ENCODE measurements at places on chromosomes 5 and 9. TPM values are rescaled to one million over a fixed set of nuclear protein-coding genes. Genes with fewer than 3 reads are reported as not detected.

DNA sequence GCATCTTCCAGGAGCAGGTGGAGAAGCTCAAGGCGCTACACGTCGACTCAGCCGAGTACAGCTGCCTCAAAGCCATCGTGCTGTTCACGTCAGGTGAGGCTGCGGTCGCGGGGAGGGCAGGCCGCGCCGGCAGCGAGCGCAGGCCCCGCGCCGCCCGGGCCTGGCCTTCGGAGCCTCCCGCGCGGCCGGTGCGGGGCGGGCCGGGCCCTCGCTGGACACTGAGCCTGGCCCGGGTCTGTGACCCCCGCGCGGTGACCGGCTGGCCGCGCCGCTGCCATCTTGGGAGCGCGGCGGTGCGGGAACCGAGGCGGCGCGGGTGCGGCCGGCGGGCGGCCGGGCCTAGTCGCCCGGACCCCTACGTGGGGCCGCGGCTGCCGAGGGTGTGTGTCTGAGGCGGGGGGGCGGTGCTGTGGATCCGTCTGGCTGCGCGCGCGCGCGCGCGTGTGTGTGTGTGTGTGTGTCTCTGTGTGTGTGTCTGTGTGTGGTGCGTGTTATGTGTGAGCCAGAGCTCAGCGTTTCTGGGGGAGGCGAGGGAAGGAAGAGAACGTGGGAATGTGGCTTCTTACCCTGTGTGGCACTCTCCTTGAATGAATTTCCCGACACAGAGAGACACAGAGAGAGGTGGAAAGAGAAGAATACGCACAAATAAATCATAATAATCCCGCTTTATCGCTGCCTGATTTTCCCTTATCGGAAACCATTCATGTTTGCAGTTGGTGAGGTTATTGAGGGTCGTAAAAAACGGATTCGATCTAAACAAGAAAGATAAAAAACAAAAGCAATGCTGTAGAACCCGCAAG lies 5.5 kb downstream of the NR2F1 start:
- no peak for DNase-seq

The ENG gene
- total RNA-seq: 18.4 TPM

GRCh38 chr5:178108446-178108845 lies 4.9 kb upstream of the N4BP3 start:
- DNase-seq: no peak

The ERMP1 gene
- 32.3 TPM for total RNA-seq

The MLLT3 gene
- total RNA-seq: 56.4 TPM

The CCL27 gene
- not detected for total RNA-seq

- DNase-seq: peak; percentile 88
Measured at GRCh38 chr9:136901516-136902258, 15.4 kb downstream of the TRAF2 start.

Measured in activated CD8-positive, alpha-beta memory T cell treated with anti-CD3 and anti-CD28 coated beads, Interleukin-2, amount 10 ng/mL, durations not matched to agents 7 days and 5 days (primary cell).